ENCODE measurements at places on chromosomes 2 and 18.

GRCh38 chr2:46173636-46174250 is 123.5 kb upstream of the EPAS1 start:
- no peak for DNase-seq

- no peak for DNase-seq
Measured at GRCh38 chr2:118119158-118119727, 31.0 kb downstream of the INSIG2 start.

DNA sequence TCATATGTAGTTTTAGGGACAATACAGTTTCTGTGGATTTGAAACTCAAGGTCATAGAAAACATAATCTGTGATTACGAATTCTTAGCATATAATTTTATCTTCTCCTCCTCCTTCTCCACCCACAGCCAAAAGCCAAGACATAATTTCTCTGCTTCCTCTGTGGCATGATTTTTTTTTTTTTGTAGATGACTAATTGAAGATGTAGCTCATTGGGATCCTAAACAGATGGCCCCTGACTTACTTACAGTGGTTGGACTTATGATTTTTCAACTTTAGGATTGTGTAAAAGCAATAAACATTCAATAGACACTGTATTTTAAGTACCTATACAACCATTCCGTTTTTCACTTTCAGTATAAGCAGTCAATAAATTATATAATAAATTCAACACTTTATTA is 42.3 kb downstream of the FSIP2 start:
- DNase-seq: no peak

DNA sequence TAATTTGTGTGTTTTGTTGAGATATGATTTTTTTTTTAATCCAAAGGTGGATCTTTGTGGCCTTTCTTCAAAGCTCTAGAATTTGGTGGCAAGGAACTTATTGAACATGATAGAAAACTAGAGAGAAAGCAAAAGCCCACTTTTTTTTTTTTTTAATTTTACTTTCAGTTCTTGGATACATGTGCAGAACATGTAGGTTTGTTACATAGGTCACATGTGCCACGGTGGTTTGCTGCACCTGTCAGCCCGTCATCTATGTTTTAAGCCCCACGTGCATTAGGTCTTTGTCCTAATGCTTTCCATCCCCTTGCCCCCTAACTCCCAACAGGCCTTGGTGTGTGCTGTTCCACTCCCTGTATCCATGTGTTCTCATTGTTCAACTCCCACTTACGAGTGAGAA is 135.9 kb downstream of the RHBDD1 start:
- no peak for DNase-seq

- no peak for DNase-seq
Measured at GRCh38 chr2:149115781-149116180, 77.3 kb downstream of the LYPD6B start.

GRCh38 chr18:56902653-56903052 is 244.2 kb upstream of the BOD1L2 start:
- DNase-seq: no peak

DNA sequence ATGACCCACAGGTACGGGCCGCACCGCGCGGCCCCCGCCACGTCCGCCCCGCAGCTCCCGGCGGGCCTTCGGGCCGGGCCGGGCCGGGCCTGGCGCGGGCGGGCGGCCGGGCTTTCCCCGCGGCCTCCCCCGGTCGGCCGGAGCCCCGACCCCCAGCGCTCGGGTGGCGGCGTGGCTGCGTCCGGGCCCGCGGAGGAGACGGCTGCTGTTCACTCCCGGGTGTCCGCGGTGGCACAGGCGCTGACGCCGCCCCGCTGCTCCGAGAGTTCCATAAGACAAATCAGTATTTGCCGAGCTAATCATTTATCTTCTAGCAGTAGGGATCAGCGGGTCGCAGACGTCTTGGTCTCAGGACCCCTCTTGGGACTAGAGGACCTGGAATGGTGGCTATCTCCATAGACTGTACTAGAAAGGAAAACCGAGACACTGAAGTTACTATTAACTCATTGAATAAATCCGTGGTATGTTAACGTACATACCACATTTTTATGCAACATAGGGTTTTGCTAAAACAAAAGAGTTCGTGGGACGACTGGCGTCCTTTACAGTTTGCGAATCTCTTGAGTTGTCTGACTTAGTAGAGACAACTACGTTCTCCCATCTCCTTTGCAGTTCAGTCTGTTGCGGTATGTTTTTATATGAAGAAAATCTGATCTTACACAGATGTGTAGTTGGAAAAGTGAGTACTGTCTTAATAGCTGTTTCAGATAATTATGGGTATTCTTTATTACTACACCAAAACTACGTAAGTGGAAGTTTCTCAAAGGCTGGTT is 500 bp downstream of the LIMS1 start:
- peak; percentile 64 for DNase-seq

DNA sequence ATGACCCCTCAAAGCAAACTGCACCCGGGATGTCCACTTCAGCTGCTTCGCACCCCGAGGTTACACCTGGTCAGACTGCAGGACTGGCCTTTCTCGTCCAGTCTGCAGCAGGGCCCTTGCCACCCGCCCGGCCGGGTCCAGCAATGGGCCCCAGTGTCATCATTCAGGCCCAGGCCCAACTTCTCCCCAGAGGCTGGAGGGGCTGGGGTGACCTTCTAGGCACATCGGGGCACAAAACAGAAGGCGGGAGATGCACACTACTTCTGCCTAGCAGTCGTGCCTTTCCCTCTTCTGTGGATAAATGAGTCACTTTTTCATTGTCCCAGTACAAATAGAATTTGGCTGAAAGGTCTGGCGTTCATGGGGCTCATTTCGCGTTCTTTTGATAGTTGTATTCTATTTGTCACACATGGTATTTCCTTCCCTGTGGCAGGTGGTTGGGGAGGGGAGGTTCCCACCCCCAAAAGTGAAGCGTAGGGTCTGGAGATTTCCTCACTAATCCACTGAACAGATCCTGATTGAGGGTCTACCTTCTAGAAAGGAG is 56.9 kb upstream of the ID2 start:
- DNase-seq: no peak

- peak; percentile 81 for DNase-seq
Measured at GRCh38 chr2:176174824-176175708, 13.4 kb upstream of the HOXD1 start.

DNA sequence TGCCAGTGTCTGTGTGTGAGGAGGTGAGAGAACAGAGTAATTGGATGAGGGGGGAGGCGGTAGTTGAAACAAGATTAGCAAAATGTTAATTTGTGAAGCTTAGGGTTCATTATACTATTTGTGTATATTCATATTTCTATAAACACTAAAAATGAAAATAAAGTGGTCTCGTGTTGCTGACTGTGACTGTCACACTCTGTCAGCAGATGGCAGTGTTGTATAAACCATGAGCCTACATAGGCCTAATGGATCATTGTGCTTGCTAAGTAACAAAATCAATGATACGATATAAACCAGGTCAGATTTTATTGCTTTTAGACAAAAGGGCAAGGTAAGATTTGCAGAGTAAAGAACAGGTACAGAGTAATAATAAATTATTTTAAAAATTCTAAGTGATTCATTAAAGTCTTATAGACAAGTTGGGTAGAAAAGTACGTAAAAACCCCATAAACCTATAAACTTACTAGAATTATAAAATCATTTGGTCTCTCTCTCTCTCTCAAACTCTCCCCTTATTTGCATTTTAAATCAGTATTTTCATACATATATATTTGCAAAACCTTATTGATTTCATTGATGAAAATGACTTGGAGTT is 182.7 kb downstream of the RPIA start:
- DNase-seq: no peak

DNA sequence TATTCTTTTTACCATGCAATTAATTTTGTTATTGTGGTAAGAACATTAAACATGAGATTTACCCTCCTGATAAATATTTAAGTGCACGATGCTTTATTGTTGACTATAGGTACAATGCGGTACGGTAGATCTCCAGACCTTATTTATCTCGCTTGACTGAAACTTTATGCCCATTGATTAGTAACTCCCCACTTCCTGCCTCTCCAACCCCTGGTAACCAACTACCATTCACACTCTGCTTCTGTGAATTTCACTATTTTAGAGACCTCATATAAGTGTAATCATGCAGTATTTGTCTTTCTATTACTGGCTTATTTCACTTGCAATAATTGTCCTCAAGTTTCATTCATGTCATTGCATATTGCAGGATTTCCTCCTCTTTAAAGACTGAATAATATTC is 195.7 kb upstream of the ID2 start:
- DNase-seq: no peak

Data from C1 segment of cervical spinal cord (tissue), 14 donors.